Stimulated activated CD8-positive, alpha-beta memory T cell treated with anti-CD3 and anti-CD28 coated beads, Interleukin-7, amount 100 ng/mL, for 1 hour (primary cell): ENCODE measurements at places on chromosomes 11 and 22.

- DNase-seq = no peak
Measured at GRCh38 chr11:1127664-1128162, 30.0 kb upstream of the MUC5AC start.

GRCh38 chr11:102921587-102922220 is 33.8 kb downstream of the MMP13 start:
- no peak for DNase-seq

GRCh38 chr11:44005956-44006355 is 41.8 kb upstream of the ACCSL start:
- DNase-seq = no peak

DNA sequence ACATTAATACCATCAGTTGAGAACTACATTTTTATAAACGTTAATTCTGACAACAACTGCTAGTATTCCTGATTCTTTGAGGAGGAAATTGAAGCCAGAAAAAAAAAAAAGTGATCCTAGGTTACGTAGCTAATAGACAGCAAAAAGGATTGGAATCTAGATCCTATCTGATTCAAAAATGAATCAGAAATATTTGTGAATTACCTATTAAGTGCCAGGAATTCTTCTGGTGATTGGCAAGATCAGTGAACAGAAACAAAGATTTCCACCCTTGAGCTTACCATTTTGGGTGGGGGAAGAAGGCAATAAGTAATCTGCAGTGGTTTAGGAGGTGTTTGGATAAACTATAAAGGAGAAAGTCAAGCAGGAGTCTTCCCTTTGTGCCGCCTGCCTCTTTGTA is 63.9 kb upstream of the LARGE1 start:
- DNase-seq = no peak

DNA sequence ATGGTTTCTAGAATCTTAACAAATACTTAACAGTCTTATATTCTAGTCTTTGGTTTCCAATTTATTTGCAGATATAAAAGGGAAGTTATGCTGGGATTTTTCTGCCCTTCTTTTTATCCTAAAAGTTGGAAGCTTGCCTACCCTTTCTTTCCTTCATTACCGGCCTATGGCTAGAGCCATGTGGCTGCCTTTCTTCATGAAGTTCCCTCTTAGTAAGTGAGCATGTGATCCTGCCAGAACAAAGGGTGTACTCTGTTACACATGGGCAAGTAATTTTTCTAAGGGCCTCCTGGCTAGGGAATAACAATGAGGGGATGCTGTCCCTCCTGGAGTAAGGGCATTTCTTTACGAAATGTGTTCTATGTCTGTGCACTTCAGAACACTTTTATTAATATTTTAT is 252.1 kb upstream of the PITPNB start:
- no peak for DNase-seq
